ENCODE measurements at places on chromosomes 11 and 22.
A peak's percentile ranks its signal among the peaks of the same experiment; 100 is the strongest.

- DNase-seq = peak; percentile 72
These were observed 84.1 kb downstream of the PDE2A start for GRCh38 chr11:72589802-72590761.

DNA sequence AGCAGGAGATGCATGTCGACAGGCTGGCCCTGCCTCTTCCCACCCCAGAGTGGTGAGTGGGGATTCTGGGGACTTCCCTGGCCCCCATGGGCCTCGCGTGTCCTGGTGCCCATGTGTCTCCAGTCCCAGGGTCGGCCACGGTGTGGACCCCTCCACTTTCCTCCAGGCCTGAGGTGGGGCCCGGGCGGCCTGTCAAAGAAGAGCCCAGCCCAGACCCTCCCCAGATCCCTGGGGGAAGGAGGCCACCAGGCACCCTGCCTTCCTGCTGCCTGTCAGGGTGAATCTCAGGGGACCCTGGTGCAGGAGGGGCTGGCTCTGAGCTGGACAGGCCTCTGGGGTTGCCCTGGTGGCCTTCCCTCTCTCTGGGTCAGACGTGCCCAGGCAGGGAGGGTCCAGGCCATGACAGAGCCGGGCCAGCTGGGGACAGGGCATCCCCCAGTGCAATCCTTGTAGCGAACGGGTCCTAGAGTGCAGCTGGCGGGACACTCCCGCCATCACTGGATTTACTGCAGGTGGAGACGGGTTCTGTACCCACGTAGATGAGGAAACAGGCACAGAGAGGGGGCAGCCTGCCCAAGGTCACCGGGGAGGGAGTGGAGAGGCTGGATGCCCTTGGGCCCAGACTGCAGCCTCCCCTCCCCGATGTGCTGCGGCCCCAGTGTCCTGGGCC lies 13.5 kb upstream of the MUC6 start:
- DNase-seq = no peak

DNA sequence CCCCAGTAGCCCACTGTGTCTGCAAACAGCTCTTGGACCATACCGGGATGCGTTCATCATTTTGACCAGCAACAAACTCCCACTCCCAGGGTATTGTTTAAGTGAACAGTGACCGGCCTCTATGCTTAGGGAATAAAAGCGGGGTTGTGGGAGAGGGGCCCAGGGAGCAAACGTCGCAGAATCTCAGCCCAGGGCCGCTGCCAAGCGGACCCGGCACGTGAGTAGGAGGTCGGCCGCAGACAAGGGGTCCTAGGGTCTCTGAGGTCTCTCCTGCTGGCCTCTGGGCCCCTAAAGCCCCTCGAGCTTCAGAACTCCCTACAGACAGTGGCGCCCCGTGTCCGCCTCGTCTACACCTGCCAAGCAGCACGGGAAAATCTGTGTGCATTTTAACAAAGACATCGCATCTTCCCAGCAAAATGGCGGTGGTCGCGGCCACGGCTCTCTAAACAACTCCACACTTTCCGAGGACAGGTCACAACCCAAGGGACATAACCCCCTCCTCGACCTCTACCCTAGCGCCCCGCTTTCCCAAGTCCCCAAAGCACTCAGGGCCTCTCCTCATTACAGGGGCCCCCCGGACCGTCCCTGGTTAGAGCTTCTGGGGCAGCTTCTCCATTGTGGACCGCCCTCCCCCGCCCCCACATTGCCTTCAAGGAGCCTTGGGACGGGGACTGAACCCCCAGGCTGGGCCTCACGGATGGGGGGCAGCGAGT lies 3.9 kb upstream of the GCAT start:
- peak; percentile 75 for DNase-seq

GRCh38 chr11:8318536-8318935 lies 54.9 kb upstream of the LMO1 start:
- DNase-seq = peak; percentile 61

DNA sequence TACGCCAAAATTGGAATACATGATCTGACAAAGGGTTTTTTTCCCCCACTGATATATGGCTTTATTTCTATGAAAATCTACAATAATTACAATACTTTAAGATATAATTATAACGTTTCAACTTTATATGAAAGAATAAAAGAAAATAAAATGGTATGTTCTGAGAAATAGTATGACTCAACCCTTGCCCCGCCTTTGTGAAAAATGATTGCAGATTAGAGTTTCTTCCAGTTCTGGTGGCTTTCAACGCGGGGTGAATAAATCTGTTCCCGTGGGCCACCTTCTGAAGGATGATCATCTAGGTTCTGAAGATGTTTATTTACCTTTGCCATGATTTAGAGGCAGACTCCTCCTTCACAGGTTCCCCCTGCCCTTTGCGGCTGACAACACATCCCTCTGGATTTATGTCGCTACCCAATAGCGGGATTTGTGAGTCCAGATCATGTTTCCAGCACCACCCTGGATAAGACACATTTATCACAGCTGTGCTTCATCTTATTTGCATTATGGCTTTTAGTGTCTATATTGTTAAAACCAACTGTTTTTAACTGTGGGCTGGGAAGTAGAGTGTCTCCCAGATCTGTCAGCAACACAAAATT lies 607.0 kb upstream of the KIRREL3 start:
- DNase-seq = no peak

GRCh38 chr11:4606231-4607015 lies 1.6 kb downstream of the TRIM68 start:
- no peak for DNase-seq

GRCh38 chr11:65960824-65961266 lies 689 bp upstream of the SART1 start:
- no peak for DNase-seq

DNA sequence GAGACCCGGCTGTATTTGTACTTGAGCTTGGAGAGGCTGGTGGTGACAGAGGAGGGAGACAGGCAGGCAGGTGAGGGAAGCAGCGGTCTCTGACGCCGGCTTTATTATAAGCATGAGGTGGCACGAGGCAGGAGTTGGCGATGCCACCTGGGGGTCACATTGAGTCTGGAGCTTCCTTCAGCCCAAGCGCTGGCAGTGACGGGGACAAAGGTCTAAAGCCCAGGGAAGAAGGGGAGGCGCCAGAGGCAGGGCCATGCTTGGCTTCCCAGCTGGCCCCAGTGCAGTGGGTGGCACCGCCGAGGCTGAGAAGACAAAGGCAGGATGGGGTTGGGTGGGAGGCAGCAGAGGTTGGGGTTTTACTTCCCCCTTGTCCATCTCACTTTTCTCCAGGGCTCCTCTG lies 4.5 kb downstream of the FXYD2 start:
- no peak for DNase-seq

- DNase-seq = no peak
These were observed 52.4 kb downstream of the TRIOBP start for GRCh38 chr22:37749226-37749625.

DNA sequence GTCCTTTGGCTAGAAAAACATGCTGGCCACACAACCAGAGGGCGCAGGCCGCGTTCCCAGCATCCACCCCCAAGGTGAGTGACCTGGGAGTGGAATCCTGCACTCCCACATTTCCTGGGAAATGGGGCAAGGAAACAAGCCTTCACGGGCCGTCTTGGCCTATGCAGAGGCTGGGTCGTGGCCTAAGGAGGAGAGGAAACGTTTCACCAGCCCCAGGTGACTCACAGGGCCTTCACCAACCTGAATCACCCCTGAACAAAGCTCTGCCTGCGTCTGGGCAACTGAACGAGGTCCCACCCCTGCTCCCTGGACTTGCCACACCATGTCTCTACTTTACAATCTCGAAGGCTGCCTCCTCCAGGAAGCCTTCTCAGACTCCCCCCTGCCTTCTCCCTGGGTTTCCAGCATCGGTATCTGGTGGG lies 13.2 kb downstream of the MYH9 start:
- no peak for DNase-seq

GRCh38 chr22:24894998-24895397 lies 51.5 kb downstream of the LHFPL7 start:
- no peak for DNase-seq

- DNase-seq = no peak
These were observed 33.3 kb downstream of the NF2 start for GRCh38 chr22:29636751-29637150.

DNA sequence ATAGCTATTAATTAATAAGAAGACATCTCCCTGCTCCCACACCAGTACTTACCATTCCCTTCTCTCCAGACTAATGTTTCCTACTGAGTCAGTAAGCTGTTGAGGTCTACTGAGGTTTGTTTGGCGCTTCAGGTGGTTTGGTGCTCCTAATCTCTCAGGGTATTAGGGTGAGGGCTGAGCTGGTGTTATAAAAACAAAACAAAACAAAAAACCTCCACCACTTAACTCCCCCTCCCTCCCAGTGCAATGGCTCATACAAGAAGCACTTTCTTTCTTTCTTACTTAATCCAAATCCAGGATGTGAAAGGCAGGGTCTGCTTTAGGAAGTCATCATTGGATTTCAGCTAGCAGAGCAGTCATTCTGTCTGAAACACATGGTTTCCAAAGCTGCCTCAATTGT lies 15.3 kb downstream of the CSTPP1 start:
- DNase-seq = no peak

- peak; percentile 95 for DNase-seq
These were observed at the start of gene TRIOBP for GRCh38 chr22:37696657-37697537. Gene TRIOBP, plus strand, starts transcription at chr22:37697048. Its CDS starts 4,318 bp downstream, at chr22:37701366.

- no peak for DNase-seq
These were observed 327.5 kb downstream of the ETS1 start for GRCh38 chr11:128259816-128260215.

DNA sequence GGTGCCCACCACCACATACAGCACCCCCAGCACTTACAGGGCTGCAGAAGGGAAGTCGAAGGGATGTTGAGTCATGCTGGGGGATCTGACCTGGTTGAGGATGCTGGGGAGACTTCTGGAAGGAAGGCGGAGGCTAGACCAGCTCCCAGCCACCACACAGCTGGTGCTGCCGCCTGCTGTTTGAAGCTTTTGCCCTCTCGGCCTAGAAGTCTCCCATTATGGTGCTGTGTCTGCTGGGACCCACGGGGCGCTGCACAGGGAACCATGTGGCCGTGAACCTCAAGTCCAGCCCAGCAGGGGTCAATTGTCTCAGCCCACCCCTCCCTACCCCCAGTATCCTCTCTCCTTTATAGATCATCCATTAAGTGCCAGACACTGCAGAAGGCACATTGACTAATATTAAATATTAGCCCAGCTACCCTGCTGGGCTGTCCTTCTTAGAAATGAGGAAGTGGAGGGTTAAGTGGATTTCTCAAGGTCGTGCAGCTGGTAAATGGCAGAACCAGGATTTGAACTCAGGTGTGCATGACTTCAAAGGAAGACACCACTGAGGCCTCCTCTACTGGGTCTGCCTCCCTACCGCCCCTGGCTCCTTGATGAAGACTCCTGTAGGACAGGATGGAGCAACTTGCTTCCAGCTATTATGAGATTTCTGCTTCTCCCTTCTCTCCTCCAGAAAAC lies 49.7 kb downstream of the CYTH4 start:
- no peak for DNase-seq

GRCh38 chr11:87331273-87331672 lies 293.5 kb downstream of the TMEM135 start:
- DNase-seq = no peak

DNA sequence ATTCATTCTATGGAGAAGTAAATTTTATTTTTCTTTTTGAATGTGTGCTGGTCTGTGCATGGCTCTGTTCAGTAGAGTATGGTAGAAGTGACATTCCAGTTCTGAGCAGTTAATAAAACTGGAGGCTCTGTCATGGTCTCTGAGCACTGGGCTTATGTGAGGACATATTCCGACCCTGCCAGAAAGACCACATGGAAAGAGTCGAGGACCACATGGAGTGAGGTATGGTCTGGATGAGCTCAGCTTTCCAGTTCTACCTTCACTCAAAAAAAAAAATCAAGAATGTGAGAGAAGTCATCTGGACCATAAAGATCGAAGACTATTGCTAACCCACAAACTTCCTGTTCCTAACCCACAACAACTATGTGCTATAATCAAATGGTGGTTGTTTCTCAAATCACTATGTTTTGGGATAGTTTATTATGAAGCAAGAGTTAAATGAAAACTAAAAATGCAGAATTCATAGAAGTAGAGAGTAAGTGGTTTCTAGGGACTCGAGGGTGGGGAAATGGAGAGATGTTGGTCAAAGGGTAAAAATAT lies 534.2 kb upstream of the ANO5 start:
- DNase-seq = no peak

- DNase-seq = no peak
These were observed 4.8 kb downstream of the KIAA0930 start for GRCh38 chr22:45235851-45236342.

GRCh38 chr11:108568195-108568858 lies 25.2 kb downstream of the EXPH5 start:
- no peak for DNase-seq

- DNase-seq = no peak
These were observed 9.8 kb downstream of the ZNF74 start for GRCh38 chr22:20403779-20404140.

DNA sequence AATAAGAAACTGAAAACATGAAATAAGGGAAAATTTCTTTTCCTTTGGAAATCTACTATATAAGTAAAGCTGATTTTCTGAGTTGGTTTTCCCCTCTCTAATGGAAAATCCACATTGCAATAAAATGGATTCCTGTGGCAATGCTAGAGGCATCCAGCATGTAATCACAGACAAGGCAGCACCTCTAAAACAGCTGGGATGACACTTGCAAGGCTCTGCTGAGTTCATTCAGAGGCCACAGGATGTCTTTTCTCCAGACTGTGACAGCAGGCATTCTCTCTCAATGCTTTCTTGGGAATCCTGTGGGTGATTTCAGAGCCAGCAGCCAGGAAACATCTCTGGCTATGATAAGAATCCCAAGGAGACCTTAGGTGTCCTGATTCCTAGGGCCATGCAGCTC lies 201.3 kb upstream of the BLID start:
- DNase-seq = peak; percentile 30

DNA sequence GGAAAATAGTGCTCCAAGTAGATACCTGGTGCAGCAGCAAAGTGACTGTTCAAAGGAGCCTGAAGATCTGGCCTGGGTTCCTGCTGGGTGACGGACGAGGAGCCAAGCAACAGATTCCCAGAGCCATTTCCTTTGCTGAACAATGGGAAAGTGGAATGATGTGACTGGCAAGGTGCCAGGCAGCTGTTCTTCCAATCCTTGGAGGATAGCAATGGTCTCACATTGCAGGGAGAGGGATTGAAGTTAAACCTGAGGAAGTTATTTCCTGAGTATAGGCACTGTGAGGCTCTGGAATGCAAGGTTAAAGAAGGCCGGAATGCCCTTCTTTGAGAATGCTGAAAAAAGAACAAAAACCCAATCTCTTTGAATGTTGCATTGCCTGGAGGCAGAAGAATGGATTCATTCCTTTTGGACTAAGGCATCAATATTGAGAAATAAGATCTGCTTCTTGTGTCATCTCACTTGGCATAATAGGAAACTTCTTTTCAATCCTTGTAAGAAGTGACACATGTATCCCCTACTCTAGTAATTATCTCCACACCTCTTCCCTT lies 223.8 kb downstream of the BLID start:
- DNase-seq = no peak

Data from retina (tissue), 1 donor.